Stimulated activated CD8-positive, alpha-beta memory T cell treated with anti-CD3 and anti-CD28 coated beads, Interleukin-2, amount 100 ng/mL, for 48 hours (primary cell): ENCODE measurements at places on chromosomes 12 and 14.

- DNase-seq = no peak
These were observed 127.4 kb downstream of the CCER1 start for GRCh38 chr12:90827567-90827966.

- no peak for DNase-seq
These were observed 71.5 kb downstream of the PPP2R5C start for GRCh38 chr14:101833045-101833444.

GRCh38 chr14:54672688-54673087, 105.8 kb downstream of the SAMD4A start:
- DNase-seq = no peak

- no peak for DNase-seq
These were observed 191.6 kb upstream of the TMEM132C start for GRCh38 chr12:128075332-128075731.

- DNase-seq = no peak
These were observed 204.1 kb downstream of the NELL2 start for GRCh38 chr12:44672042-44672441.

GRCh38 chr14:33477797-33478196, 473.1 kb downstream of the EGLN3 start:
- DNase-seq = no peak

GRCh38 chr12:115864396-115864795, 413.1 kb downstream of the MED13L start:
- no peak for DNase-seq
